Neuronal stem cell (in vitro differentiated cells): ENCODE measurements at places on chromosomes 13 and 19.

DNA sequence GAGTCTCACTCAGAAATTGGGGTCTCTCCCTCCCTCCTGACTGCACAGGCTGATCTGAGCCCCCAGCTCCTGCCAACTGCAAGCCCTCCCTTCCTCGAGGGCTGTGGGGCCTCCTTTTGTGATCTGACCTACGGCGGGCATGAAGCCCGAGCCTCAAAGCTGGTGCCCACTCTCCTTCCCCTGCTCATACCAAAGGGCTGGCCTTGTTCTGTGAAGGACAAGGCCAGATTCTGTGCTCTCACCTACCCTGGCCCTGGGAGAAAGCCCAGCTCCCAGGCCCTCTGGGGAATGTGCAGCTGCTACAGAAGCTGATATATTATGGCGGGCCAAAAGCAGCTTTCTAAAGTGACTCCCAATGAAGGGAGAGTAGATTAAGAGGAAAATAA lies 9.0 kb upstream of the ECH1 start:
- no peak for DNase-seq

GRCh38 chr19:38915329-38916321 lies 3.6 kb upstream of the CCER2 start:
- no peak for DNase-seq

GRCh38 chr13:112852392-112852791 lies 116.6 kb upstream of the MCF2L start:
- DNase-seq: no peak

DNA sequence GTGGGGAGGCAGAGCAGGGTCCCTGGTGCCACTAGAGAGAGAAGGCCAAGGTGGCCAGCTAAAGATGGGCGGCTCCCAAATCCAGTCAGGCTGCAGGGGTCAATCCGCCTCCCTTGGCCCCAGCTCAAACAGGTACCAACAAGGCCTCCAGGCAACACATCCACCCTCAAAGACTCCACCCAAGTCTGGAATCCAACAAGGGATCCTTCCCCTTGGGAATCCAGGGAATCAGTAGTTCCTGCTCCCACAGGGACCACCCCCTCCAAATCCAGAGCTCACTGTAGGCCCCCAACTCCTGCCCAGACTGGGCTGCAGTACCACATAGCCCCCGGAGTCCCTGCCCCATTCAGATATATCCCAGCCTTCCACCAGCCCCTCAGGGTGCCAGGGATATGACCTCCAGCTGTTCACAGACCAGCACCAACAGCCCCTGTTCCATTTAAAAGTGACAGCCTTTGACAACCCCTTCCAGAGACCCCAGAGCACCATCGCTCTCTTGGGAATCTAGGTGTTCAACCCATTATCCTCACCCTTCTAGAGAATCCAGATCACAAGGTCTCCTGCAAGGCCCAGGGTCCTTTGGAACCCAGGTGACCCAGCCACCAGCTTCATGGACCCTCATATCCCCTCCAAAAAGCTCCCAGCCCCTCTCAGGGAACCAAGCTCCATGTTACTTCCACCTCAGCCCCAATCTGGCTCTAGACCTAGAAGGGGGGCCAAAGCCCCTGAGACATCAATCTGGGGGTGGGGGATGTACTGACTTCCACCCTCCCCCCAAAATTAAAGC lies 3.2 kb downstream of the ERF start:
- no peak for DNase-seq

DNA sequence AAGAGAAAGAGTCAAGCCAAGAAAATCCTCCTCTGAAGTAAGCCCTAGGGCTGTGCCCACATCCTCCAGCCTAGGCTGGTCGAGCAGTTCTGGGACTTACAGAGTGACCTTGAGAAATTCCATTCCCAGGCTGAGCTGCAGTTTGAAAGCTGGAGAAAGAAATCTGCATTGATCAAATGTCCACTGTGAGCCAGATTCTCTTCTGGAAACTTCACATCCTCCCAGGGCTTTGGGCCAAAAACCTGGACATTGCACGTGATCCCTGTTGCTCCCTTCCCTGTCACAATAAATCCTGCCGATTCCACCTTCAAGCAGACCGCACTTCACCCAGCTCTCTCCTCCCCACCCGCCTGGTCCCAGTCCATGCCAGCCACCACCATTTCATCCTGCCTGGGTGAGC lies 15.7 kb downstream of the TMEM143 start:
- no peak for DNase-seq

DNA sequence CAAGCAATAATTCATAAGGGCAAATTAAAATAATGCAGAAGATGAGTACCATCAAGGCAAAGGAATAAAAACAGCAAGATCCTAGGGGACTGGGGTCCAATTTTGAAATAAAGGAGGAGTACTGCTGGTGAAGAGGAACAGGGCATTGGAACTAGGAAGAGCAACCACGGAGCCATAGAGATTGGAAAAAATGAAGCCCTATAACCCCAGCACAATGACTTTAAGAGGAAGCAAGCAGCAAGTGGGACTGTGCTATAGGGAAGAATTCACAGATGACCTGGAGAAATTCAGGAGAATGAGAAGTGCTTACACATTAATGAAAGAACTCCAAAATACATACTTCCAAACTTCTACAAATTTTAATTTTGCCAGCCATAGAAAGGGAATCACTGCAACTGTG lies 44.9 kb upstream of the ITM2B start:
- no peak for DNase-seq

DNA sequence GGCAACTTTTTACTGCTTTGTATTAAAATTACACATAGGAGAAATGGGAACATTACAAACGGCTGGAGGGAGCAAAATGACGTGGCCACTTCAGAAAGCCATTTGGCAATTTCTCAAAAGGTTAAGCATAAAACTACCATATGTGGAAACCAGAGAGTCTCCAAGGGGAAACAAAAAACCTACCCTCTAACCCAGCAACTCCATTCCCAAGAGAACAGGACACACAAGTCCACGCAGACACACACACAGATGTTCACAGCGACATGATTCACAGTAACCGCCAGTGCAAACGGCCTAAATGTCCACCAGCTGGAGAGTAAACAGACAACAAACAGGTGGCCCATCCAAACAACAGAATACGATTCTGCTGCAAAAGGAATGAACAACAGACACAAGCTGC lies 37.2 kb downstream of the STK24 start:
- DNase-seq: no peak

DNA sequence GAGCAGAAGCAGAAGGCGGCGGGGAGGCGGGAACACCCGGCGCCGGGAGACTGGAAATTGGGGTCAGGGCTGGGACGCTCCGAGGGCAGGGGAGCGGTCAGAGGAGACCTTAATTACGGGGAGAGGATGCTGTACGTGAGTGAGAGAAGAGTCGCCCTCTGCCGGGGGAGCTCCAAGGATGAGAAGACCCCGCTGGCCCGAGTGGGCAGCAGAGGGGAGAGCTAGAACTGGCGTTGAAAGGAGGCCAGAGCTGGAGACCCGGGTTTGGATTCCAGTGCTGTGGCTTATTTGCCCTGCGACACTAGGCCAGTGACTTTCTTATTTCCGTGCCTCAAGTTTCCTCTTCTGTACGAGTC lies 536 bp downstream of the FAM32A start:
- DNase-seq: peak; percentile 46

- DNase-seq: no peak
Observed at GRCh38 chr13:31214435-31214834, 14.7 kb downstream of the B3GLCT start.

DNA sequence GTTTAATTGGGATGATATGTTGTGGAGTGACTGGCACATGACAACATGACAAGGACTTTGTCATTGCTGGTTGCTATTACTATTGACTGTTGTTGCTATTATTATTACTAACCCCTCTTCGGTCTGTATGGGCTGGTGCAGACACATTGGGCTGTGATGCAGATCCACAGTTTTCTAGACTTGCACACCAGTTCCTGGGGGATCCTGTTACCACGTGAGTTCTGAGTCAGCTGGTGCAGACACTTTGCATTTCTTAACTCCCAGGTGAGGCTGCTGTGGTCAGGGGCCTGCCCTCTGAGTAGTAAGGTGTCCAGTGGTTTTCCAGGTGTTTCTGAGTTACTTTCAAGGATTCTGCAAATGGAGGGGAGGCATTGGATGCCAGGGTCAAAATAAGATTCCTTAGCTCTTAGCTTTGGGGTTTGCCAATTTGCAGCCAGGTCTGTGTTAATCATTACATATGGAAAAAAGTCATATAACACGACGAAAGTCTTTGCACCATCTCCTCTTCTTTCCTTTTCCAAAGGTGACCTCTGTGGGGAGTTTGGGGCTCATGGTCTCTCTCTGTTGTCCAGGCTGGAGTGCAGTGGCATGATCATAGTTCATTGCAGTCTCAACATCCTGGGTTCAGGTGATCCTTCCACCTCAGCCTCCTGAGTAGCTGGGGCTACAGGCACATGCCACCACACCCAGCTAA lies 19.3 kb downstream of the BICRA start:
- DNase-seq: no peak

- no peak for DNase-seq
Observed at GRCh38 chr19:16661480-16662034, 618 bp downstream of the TMEM38A start.

DNA sequence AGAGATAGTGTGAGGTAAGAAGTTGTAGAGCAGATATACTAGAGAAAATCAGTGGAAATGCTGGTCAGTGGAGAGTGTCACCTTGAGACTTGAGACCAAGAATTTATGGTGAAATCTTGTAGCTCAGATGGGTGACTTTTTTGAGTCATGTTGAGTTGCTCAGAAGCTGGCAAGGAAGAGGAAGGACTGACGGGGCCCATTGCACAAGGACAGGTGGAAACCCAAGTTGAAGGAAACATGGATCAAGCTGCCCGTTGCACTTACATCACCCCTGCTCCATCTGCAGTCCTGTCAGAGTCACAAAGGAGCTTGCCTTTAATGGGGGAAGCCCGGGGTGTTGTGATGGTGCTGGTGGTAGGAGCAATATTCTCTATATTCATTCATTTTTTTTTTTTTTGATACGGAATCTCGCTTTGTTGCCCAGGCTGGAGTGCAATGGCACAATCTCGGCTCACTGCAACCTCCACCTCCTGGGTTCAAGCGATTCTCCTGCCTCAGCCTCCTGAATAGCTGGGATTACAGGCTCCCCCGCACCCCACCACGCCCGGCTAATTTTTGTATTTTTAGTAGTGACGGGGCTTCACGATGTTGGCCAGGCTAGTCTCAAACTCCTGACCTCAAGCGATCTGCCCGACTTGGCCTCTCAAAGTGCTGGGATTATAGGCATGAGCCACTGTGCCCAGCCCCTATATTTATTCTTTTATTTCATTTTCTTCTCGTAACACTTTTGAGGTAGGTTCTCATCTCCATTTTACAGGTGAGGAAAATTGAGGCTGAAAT lies 27.4 kb downstream of the UBAC2 start:
- DNase-seq: no peak
